ENCODE measurements at places on chromosomes 13 and 19.

DNA sequence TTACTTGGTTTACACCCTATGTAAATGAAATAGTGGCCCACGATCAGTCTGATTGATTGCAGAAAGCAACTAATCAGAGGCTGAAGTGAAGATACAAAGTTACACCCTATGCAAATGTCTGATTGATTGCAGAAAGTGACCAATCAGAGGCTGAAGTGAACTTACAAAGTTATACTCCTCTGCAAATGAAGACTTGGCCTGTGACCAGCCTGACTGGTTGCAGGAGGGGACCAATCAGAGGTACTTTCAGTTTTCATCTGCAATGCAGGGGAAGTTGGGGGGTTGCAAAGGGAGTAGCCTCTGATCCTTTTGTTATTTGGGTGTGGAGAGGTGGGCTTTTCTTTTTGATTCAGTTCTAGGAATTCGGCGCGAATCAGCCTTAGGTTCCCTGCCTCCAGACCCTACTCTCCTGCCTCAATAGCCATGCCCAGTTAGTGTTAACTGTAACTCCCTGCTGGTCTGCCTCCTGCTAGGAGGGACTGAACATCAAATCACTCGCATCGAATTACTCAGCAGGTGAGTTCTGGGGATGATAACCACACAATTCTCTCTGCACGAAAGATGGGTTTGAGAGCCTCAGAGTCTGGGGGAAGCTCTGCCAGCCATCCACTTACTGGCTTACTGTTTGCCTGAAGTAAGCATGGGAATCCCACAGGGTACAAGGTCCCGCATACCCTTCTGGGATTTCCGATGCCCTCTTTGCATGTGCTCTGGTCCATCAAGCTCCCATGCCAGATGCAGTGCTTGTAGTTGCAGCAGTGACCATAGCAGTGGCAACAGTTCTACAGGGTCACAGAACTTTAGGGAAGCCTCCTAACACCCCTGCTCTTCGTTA lies 7.5 kb downstream of the ARL11 start:
- DNase-seq, result no peak

- no peak for DNase-seq
Measured at GRCh38 chr13:75049735-75050335, 432.1 kb downstream of the TBC1D4 start.

DNA sequence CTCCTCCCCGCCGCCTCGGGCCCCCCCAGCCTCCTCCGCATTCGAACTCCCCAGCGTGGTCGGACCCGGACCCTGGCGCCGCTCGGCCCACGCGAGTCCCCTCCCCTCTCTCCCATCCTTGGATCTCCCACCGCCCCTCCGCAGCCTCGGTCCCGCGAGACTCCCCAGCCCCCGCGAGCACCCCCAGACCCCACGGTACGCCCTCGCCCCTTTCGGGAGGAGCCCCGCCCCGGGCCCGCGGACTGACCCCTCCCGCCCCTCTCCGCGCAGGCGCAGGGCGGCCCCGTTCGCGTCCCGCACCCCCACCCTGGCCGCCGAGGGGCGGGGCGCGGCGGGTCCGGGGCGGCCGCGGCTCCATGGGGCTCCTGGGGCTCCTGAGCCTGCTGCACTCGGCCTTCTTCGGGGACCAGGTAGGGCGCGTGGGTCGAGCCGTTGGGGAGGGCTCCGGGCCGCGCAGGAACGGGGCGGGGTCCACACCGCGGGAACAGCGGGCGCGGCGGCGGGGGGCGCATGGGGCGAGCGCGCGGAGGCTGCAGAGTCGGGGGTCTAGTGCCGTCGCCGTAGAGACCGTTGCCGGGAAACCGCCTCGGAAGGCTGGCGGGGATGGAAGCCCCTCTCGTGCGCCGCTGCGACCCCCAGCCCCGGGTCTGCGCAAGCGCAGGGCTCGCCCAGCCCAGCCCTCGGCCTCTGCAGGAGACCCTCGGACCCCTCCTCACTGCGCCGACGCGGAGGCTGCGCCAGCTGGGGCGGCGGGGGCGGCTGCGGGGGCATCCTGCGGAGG lies 3.8 kb upstream of the APC2 start:
- no peak for DNase-seq

- no peak for DNase-seq
Measured at GRCh38 chr19:16037424-16038195, 38.7 kb upstream of the TPM4 start.

- no peak for DNase-seq
Measured at GRCh38 chr19:13241231-13242104, 91.3 kb downstream of the IER2 start.

GRCh38 chr13:59459972-59460371 lies 703.8 kb downstream of the DIAPH3 start:
- no peak for DNase-seq

DNA sequence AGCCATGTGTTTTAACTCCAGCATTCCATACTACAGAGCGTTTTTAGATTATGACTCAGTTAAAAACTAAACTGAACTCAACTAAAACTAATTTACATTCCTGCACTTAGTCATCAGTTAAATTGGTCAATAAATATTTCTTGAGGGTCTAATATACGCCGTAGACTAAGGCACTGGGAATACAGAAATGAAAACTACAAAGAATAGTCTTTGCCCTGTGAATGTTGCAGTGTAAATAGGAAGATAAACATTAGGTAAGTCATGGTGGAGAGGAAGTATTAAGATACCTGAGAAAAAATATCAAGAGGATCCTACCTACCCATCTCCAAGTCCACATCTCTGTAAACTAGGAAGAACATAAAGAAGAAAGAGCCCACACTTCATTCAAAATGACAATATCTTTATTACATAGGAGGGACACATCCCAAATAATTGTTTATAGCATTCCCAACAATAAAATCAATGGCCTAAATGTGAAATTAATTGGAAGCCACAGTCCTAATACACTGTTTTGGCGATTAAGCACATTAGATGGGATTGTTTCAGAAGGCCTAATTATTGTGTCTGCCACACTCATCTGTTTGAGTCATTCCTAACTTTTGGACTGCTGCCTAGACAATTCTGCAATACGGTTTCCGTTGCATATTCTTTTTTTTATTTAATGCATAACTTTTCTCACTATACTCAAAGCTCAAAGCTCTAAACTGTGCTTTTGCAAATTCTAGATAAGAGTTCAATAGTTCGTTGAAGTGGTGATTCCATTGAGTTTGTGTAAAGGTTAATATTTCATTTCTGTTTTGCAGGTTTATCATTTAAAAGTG lies 52.9 kb downstream of the MBNL2 start:
- no peak for DNase-seq

GRCh38 chr13:65353951-65354350 lies 1876.2 kb downstream of the PCDH9 start:
- DNase-seq, result no peak

DNA sequence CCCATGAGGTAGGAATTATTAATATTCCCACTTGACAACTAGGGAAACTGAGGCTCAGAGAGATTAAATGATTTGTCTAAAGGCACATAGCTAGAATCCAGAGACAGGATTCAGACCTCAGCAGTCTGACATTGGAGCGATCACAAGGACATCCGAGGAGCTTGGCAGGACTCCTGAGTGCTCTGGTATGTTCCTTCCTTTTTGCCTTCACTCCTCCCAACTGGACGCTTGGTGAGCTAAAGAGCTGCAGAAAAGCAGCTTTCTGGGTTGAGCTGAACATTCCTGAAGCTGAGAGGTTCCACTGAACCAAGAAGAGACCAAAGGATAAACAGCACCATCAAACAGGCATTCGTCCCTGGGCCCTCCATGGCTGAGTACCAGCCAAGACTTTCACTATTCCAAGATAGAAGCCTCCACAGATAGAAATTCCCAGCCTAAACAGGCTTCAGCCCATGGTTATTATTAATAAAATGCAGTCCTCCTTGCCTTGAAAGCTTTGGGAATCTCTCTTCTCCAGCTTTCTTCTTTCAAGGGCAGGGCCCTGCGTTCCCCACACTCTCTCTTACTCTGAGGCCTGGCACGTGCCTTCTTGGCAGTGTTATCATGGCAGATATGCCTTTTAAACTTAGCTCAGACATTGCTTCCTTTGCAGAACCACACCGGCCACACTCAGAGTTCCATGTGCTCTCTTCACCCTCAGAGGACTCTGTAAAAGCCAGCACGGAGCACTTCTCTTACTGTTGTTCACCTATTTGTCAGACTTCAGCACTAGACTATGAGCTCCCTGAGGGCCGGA lies 97.1 kb downstream of the CYSLTR2 start:
- no peak for DNase-seq

GRCh38 chr13:85853161-85853894 lies 54.1 kb upstream of the SLITRK6 start:
- DNase-seq, result no peak

DNA sequence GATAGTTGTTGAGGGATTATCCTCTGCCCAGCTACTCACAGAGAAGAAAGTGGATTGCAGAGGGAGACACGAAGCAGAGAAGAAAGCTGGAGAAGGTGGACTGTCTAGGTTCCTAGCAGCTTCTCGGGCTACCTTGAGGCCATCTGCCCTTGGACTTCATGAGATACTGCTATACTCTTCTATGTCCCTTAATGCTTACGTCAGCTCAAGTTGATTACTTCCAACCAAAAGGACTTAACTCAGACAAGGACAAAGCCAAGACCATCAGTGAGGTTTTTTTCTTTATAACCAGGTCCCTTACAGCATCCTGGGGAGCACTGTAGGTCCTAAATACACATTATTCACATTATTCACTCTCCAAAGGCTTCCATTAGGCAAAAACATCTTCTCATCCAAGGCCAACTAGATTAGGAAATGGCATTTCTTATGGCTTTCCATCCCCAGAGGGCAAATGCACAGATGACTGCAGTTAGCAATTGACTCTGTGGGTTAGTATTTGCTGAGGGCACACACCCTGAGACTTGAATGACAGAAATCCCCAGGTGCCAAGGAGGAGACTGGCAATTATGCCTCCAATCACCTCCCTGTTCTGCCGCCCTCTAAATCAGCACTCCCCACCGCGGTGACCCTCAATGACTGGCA lies 4.1 kb upstream of the UBE2L5 start:
- DNase-seq, result no peak

DNA sequence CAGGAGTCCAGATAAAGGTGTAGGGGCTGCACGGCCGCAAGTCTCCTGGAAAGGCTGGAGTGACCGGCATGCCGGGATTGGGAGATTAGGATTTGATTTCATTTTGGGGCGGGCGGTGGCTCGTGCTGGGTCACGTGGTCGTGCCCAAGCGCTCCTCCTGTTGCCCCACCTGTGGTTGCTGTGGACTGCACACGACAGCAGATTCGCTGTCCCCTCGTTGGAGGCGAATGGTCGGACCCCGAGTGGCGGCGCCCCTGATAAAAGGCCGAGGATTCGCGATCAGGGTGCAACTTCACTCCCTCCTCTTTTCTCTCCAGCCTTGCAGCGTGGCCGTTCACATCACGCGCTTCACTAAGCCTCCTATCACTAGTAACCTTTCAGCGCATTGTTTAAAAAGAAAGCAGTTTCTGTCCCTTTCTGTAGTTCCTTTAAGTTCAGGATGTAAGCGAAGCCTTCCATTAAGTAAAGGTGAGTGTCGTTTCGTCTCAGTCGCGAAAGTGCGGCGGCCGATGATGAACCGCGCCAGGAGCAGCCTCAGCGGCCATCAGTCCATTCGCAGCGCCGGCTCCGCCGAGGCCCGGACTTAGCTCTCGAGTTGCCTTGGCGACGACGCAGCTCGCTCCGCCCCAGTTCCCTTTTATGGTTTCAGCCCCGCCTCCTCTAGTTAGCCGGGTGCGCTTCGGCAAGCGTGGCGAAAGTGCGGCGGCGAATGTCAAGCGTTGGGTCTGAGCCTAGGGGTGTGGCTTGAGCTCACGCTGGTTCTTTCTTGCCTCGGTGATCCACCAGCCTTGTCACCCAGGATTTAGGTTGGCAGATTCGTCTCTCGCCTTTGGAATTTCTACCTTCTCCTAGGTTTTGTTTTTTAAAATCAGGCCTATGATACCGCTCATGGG lies 1.7 kb upstream of the PPP1R37 start:
- DNase-seq, result peak; percentile 76
